ENCODE measurements at places on chromosomes 5 and 9. TPM values are rescaled to one million over a fixed set of nuclear protein-coding genes. Genes with fewer than 3 reads are reported as not detected.

The MYMK gene
- polyA plus RNA-seq = not detected

The CD72 gene
- polyA plus RNA-seq = 6.2 TPM

The CCL19 gene
- polyA plus RNA-seq = not detected

The LCN1 gene
- polyA plus RNA-seq = not detected

The GPR151 gene
- not detected for polyA plus RNA-seq

The CDH9 gene
- not detected for polyA plus RNA-seq

The PCDHGA5 gene
- not detected for polyA plus RNA-seq

The CSF1R gene
- 10.4 TPM for polyA plus RNA-seq

The PIK3R1 gene
- 66.8 TPM for polyA plus RNA-seq

The HK3 gene
- polyA plus RNA-seq = 0.21 TPM

The SLC6A3 gene
- polyA plus RNA-seq = not detected

The EIF4EBP3 gene
- polyA plus RNA-seq = 38.3 TPM

DNA sequence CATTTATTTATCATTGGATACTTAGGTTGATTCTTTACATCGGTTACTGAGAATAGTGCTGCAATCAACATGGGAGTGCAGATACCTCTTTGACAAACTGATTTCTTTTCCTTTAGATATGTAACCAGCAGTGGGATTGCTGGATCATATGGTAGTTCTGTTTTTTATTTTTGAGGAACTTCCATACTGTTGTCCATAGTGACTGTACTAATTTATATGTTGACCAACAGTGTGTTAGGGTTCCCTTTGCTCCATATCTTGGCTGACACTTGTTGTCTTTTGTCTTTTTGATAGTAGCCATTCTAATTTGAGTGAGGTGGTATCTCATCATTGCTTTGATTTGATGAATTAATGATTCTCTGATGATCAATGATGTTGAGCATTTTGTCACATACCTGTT lies 137.3 kb upstream of the PITX1 start:
- DNase-seq = no peak

- DNase-seq = no peak
These were observed 42.7 kb downstream of the ZFAND5 start for GRCh38 chr9:72322259-72322658.

DNA sequence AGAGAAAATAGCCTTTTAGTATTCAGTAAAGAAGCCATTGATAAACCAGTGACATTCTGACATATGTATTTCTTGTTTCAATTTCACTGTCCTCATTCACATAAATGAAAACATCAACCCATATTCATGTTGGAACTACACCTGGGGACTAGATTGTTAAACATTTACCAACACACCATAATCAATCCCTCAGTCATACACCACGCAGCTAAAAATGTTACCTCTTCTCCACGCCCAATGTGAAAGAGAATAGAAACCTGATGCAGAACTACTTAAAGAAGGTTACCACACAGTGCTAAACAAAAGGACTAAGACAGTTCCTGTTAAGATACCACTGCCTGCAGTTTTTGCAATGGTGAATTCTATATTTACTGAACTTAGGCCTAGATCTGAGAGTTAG lies 518.9 kb downstream of the PRELID2 start:
- no peak for DNase-seq

DNA sequence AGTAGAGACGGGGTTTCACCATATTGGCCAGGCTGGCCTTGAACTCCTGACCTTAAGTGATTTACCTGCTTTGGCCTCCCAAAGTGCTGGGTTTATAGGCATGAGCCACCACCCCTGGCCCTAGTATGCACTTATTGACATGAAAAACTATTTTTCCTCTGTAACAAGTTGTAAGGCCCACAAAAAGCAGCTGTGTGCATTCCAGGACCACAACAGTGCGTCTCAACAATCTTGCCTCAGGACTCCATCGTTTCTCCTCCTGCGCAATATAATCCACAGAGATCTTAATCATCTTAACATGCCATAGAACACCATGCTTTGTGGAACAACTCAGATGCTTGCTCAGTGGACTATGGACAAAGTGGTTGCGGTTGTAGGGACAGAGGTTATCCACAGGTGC lies 10.2 kb downstream of the OR2V1 start:
- no peak for DNase-seq

DNA sequence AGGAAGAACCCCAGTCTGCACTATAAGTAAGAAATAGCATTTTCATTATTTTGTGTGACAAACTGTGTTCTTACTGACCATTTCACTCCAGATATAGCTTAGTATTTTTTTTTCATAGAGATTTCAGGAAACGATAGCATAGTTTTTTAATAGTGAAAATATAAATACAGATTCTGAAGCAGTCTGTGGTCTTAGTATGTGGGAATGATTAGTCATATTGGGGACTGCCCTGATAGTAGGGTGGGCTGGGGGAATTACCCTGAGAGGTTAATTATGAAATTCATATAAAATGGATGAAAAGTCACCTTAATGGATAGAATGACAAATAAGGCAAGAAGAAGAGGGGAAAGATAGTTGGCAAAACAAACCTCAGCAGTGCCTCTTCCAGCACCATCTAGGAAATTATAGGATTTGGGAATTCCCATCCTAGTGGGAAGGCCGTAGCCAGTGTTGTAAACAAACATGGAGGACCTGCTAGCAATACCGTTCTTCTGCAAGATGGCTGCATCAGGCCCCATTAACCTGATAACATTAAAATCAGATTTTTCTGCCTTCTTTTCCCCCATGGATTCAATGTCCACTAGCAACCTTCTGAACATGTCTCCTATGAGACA lies 23.7 kb upstream of the NR3C1 start:
- no peak for DNase-seq

DNA sequence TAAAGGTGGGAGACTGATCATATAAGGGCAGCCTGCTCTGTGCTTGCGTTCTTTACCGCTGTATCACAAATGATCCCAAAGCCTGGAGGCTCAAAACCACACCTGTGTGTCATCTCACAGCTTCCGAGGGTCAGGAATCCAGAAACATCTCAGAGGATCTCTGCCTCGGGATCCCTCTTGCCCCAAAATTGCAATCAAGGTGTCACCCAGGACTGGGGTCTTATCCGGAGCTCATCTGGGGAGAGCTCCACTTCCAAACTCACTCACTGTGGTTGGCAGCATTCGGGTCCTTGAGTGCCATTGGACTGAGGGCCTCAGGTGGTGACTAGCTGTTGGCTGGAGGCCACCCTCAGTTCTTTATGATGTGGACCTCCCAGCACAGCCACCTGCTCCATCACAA lies 26.7 kb upstream of the FCN2 start:
- DNase-seq = no peak

GRCh38 chr9:105887679-105888078 lies 193.3 kb downstream of the TMEM38B start:
- no peak for DNase-seq

GRCh38 chr5:142613271-142613671 lies 72.6 kb downstream of the FGF1 start:
- no peak for DNase-seq

DNA sequence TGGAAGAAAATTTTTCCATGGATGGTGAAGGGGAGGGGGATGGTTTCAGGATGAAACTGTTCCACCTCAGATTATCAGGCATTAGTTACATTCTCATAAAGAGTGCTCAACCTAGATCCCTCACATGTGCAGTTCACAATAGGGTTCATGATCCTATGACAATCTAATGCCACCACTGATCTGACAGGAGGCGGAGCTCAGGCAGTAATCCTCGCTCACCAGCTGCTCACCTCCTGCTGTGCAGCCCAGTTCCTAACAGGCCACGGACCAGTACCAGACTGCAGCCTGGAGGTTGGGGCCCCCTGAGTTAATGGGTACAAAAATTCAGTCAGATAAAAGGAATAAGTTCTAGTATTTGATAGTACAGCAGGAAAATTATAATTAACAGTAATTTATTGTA lies 337.2 kb downstream of the NPR3 start:
- no peak for DNase-seq

- DNase-seq = no peak
These were observed 218.2 kb upstream of the PRDM9 start for GRCh38 chr5:23289162-23289561.

GRCh38 chr9:133377721-133378216 lies 1.6 kb downstream of the STKLD1 start:
- DNase-seq = no peak

DNA sequence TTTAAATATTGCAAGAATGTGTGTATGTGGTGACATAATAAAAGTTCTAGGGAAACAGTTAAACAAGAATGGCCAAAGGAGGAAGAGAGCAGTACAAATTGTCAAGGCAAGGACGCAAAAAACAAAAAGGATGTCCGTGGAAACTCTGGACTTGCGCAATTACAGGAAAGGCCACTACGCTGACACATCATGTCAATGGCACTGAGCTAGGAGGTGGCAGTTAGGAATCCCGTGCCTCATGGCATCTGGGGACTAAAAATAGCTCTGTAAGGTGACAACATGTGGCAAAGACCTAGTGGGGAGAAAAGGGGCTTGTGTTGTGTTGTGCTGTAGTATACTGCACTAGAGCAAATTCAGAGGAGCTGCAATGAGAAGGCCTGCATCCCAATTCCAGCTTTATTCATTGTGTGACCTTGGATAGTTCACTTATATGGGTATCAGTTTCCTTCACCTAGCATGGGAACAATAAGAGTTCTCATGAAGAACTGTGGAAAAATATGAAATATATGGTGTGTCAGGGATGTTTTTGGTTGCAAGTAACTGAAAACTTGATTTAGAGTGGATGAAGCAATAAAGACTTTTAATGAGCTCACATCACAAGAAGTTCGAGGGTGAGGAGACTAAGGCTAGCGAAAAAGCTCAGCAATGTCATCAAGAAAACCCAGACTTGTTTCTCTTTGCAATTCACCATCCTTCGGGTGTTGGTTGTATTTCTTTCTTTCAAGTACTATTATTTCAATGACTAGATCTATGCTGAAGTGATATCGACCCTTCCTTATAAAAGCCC lies 124.1 kb upstream of the STC2 start:
- no peak for DNase-seq

GRCh38 chr9:136988872-136989271 lies 3.4 kb upstream of the PAXX start:
- no peak for DNase-seq

DNA sequence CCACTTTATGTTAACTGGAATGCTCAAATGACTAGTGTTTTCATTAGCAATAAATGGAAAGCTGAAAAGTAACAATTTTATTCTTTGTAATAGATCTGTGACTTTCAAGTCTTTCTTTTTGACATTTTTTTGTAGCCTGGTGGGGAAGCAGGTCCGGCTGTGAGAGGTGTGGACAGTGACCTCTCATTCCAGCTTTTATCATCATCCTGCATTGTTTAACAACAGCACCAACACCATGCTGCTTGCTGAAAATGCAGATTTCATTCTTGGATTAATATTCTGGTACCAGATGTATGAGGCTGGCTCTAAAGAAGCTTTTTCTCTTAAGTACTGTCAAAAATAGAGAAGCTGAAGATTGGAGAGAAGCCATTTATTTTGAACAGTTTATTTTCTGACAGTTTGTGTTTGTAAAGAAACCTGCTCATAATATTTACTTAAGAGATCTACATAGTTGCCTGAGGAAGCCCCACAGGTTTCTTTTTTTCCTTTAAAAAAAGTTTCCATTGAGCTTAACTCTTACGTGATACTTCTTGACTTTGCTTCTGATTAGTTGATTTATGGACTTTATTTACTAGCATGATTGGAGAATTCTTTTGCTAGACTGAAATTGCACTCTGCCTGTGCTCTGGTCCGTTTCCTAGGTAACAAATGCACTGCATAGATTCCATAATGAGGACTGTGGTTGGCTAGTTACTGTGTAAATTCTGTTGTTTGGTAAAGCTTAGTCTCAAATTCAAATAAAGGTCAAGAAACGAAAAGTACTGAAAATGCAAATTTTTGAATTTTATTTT lies 3.4 kb downstream of the KIAA1958 start:
- no peak for DNase-seq

DNA sequence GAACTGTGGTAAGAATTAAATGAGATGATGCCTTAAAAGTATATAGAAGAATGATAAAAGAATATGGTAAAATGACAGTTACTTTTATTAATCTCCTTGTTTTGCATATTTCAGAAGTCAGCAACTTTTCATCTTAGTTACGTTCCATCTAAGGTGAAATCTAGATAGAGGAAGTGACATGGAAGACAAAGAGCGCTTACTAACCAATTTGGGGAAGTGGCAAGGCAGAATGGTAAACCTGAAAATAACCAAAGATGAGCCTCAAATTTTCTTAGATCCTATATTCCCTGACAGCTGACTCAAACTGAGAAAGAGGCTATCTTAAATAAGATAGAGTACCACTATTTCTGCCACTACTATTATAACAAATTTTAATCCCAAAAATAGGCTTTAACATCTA lies 52.5 kb downstream of the FGF10 start:
- DNase-seq = no peak

DNA sequence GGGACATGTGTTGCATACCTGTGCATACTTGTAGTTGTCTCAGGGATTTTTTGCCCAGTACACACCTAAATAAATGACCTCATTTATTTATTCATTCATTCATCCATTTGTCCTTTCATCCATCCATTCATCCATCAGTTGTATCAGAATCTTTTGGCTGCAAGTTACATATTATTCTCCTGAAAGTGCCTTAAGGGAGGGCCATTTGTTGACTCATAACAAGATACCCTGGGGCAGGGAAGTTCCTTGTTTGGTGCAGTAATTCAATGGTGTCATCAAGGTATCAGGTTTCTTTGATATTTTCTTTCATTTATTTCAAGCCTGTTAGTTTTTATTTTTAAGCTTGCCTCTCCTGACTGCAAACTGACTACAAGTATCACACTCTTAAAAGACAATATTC lies 597.9 kb upstream of the TLE4 start:
- DNase-seq = no peak
